ENCODE measurements at places on chromosomes 3 and 15. TPM values are rescaled to one million over a fixed set of nuclear protein-coding genes. Genes with fewer than 3 reads are reported as not detected.

DNA sequence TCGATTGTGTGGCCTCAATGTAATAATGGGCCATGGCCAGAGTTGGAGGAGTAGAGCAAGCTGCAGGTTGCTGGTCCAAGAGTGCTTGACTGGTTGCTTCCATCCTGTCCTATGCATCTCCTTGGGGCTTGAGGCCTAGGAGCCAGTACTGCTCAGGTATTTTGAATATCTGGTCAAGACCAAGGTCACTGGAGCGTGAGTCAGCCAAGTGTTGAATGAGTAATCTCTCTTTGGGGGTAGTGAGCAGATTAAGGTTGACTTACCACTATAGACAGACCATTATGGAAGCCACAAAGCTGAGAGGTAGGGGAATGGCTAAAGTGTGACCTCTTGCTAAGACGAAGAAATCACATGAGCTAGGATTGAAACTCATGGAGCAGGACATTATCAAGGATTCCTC is 9.4 kb upstream of the PARP6 start:
- no peak for DNase-seq

GRCh38 chr3:154244644-154245043 is 79.6 kb downstream of the DHX36 start:
- DNase-seq = no peak

- DNase-seq = peak; percentile 52
Observed at GRCh38 chr15:57591822-57592367, at the start of gene MYZAP. Gene MYZAP (plus strand): TSS chr15:57591904. CDS start chr15:57592035, 131 bp downstream.

DNA sequence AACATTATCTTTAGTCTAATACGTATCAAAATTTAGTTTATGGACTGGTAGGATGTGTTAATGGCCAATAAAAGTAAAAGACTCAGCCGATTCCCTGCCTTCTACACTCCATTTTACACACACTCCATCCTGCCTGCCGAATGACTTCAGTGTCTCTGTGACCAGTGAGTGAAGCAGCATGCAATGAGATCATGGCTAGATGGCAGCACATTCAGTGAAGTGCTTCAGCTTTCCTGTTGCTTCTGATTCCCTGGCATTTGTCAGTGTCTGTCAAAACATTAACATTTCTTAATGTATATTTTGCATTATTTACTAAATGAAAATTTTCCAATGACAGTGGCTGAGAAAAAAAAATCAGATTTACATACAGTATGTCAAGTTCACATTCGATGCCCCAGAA is 412.0 kb downstream of the FHIT start:
- no peak for DNase-seq

DNA sequence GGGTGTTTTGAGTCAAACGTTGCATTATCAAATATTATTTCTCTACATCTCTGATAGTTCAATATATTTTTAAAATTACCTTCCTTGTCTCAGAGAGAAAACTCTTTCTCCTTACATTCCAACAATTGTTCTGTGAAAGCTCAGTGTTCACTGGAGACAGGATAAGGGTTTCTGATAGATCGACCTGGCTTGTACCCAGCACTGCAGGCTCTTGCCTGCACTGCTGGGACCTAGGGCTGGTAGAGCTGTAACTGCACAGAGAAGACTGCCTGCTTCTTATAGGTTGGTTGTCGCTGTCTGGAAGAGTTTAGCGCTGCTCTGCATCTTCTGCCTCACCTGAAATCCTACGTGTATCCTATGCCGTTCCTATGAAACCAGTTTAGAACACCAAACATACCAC is 249.9 kb upstream of the LRTM1 start:
- no peak for DNase-seq

GRCh38 chr3:151955356-151955755 is 81.9 kb downstream of the SUCNR1 start:
- no peak for DNase-seq

- DNase-seq = peak; percentile 84
Observed at GRCh38 chr3:46629551-46630517, 17.5 kb downstream of the FAM240A start.

- DNase-seq = no peak
Observed at GRCh38 chr3:56956906-56957305, 103.6 kb upstream of the SPATA12 start.

- DNase-seq = no peak
Observed at GRCh38 chr3:131704098-131704497, 201.3 kb upstream of the MRPL3 start.

- DNase-seq = no peak
Observed at GRCh38 chr3:130712718-130713423, 33.8 kb downstream of the PIK3R4 start.

GRCh38 chr3:53949541-53949940 is 57.9 kb upstream of the SELENOK start:
- no peak for DNase-seq

DNA sequence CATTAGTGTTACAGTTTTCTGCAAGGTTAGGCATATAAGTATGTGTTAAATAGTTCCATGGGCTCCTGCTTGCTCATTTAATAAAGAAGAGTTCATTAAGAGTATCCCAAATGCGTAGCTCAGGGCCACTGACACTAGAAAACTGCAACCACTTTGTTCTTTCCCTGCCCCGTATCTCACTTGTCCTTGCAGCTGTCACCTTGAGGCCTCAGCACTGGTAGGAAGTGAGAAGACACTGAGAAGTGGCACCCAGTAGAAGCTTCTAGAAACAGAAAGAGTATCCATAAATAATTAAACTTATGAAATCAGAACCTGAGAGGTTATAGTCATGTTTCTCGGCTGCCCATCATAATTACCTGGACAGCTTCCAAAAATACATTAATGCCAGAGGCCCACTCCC is 266.0 kb downstream of the KCNMB2 start:
- DNase-seq = no peak

DNA sequence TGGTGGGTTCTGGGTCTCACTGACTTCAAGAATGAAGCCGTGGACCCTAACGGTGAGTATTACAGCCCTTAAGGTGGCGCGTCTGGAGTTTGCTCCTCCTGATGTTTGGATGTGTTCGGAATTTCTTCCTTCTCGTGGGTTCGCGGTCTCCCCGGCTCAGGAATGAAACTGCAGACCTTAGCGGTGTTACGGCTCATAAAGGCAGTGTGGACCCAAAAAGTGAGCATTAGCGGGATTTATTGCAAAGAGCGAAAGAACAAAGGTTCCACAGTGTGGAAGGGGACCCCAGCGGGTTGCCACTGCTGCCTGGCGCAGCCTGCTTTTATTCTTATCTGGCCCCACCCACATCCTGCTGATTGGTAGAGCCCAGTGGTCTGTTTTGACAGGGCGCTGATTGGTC is 420.5 kb upstream of the BCHE start:
- DNase-seq = no peak

GRCh38 chr3:116423945-116424344 is 21.3 kb downstream of the LSAMP start:
- no peak for DNase-seq

GRCh38 chr3:10945683-10946287 is 46.8 kb upstream of the SLC6A1 start:
- peak; percentile 61 for DNase-seq

The RTP3 gene
- not detected for total RNA-seq

The SERINC4 gene
- 0.14 TPM for total RNA-seq

The MYLK gene
- total RNA-seq = not detected

The GREM1 gene
- total RNA-seq = 0.25 TPM

The SLC28A1 gene
- total RNA-seq = not detected

The ATP2B2 gene
- total RNA-seq = not detected

Data from activated T-cell treated with anti-CD3 and anti-CD28 coated beads, Interleukin-2, amount 50 U/mL, for 72 hours (primary cell).